Activated T-cell treated with anti-CD3 and anti-CD28 coated beads, Interleukin-2, amount 50 U/mL, for 48 hours (primary cell): ENCODE measurements at places on chromosomes 13 and 19.

GRCh38 chr13:26855071-26855470, 94.5 kb upstream of the GPR12 start:
- no peak for DNase-seq

GRCh38 chr13:76715621-76716020, 170.6 kb downstream of the KCTD12 start:
- no peak for DNase-seq

GRCh38 chr13:109333893-109334651, 452.3 kb downstream of the IRS2 start:
- DNase-seq: no peak

- DNase-seq: no peak
Observed at GRCh38 chr19:20482721-20483120, 82.9 kb downstream of the ZNF737 start.

DNA sequence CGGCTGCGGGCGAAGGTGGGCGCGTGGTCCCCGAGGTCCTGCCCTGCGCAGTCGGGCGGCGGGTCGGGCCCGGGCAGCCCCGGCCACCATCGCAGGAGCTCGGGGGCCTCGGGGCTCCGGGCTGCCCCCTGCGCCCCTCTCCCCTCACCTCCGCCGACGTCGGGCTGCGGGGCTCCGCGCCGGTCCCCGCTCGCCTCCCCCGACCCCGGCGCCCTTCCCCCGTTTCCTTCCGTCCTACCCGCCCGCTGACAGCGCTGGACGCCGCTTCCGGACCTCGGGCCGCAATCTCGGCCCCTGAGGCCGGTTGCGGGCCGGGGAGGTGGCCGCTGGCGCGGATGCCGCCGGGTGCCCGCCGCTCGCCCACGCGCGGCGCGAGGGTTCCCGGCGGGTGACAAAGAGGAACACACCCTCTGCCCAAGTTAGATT, 720 bp downstream of the FARP1 start:
- DNase-seq: no peak
